ENCODE measurements at places on chromosomes 7 and 10.

DNA sequence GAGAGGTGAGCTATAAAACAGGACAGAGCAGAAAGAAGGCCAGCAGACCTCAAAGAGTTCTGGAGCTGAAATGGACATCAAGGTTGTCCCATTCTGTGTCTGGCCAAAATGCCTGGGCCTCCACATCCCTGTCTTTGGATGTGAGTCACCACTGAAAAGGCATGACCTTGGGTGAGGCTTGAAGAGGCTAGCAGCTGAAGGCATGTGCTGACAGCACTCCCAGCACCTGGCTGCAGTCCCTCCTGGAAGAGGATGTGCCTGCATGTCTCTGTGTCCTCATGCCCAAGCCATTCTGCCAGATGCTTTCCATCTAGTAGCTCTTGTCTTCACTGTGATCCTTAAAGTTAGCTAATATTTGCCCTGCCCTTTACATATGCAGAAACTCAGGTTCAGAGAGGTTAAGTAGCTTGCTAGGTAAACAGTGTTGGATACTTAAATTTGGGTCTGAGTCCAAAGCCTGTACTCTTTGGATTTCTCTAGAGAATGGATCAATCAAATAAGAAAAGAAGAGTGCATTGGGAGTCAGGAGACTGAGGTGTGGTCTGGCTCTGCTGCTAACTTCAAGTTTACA lies 35.8 kb downstream of the HECW1 start:
- DNase-seq, result no peak

DNA sequence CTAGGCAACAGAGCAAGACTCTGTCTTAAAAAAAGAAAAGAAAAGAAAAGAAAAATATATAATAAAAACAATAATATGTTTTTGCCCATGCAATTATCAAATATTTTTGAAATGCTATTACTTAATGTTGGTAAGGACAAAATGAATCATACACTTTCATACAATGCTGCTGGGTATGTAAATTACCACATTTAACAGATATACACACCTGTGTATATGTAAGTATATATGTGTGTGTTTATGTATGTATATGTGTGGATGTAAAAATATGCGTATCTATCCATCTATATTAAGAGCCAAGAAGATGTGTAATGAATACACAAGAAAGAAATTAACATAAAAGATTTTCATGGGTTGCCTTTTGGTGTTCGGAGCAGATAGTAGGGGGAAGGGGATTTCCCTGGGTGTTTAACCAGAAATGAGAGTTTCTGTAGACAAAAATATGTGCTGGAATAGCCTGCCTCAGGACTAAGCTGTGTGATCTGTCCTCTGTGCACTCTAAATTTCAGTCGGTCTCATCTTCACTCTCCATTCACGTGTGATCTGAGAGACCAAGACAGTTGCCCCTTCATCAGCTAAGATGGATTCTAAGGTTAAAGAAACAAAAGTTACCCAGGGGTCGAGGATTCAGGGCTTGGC lies 61.2 kb downstream of the PRKCQ start:
- no peak for DNase-seq

DNA sequence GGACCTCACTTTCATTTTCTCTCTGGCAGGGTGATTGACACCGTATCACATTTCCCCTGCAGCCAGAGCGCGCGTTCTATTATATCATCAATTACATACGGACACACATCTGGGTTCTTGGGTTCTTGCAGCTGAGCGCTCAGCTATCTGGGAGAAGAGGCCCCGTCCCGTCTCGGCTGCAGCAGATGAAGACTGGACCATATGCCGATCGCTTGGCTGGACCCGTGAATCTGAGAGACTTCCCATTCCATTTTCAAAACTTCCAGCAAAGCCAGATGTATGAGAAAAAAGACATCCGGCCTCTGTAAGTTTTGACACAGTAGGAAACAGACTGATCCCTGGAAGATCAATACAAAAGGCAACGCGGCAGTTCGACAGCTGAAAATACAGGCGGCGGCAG lies 99.8 kb downstream of the JCAD start:
- DNase-seq, result no peak

- DNase-seq, result no peak
Observed at GRCh38 chr7:37061849-37062559, 337.7 kb upstream of the AOAH start.

GRCh38 chr7:17939211-17939605 lies 1.1 kb downstream of the SNX13 start:
- DNase-seq, result peak; percentile 10

GRCh38 chr10:71580926-71581325 lies 138.7 kb downstream of the C10orf105 start:
- no peak for DNase-seq

- no peak for DNase-seq
Observed at GRCh38 chr10:130220251-130221185, 84.3 kb downstream of the GLRX3 start.

Measured in left renal cortex interstitium (tissue), 4 donors.